ENCODE measurements at places on chromosomes 2 and 18.

GRCh38 chr18:34551824-34552223 lies 158.3 kb upstream of the DTNA start:
- DNase-seq = no peak

GRCh38 chr18:58792086-58792485 lies 72.6 kb upstream of the ZNF532 start:
- no peak for DNase-seq

GRCh38 chr2:1601067-1601412 lies 143.3 kb downstream of the PXDN start:
- DNase-seq = no peak

- DNase-seq = no peak
Measured at GRCh38 chr18:22800551-22800951, 132.6 kb upstream of the RBBP8 start.

GRCh38 chr2:11831415-11831814 lies 85.0 kb downstream of the LPIN1 start:
- no peak for DNase-seq

All from kidney glomerular epithelial cell (primary cell).